Left hindlimb (tissue), 1 donor: ENCODE measurements at places on chromosomes 2 and 18.

DNA sequence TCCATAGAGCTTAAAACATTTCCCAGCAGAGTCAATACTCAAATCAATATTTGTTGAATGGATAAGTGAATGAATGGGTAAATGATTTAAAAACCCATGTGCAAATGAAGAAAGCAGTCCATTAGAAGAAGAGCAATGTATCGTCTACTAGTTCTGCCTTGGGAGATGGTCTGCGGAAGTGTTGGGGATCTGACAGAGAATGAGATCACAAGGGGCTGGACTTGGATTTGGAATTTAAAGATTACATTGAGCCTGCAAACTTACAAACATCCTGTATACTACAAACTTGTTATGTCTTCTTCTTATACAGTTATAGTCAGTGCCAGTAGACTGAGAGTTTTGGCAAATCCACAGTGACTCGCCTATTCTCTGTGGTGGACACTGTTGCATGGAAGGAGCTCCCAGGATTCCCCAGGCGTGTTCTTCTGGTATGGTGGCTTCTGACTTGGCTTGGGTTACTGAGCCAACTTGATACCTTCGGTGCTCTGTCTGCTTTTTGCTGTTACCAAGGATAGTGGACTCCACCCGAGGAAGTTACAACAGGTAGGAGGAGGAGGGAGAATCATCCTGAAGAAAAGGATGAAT lies 163.3 kb upstream of the SERPINE2 start:
- DNase-seq, result no peak

GRCh38 chr2:48727560-48727959 lies 28.0 kb downstream of the LHCGR start:
- DNase-seq, result no peak

GRCh38 chr2:41395692-41396091 lies 652.1 kb upstream of the PKDCC start:
- DNase-seq, result no peak

DNA sequence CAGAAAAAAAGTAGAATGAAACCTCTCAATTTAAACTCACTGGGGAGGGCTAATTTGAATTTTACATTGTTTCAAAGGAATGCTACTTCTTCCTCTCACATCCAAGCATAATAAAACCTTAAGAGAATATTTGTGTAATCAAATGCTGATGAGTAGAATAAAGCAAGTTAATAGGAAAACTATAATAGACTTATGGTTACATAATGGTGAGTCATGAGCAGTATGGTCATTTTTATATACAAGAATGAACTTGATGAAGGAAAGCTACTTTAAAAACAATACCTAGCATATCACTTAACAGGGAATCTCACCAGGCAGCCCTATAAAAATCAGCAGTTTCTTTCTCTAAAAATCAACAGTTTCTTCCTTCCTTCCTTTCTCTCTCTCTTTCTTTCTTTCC lies 80.3 kb downstream of the VSNL1 start:
- no peak for DNase-seq

DNA sequence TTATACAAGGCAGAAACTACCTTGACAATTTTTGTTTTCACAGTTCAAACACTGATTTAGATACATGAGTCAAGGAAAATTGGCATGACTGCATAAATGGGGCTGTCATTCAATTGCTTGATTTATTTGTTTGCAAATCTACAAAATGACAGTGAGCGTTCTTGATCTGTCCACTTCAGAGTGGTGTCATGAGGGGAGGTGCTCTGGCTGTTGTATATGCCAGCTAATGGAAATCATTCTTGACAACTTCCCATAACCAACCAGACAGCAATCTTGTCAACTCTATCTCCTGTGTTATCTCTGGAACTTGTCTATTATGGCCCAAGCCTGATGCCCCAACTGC lies 120.6 kb upstream of the UGP2 start:
- DNase-seq, result no peak

DNA sequence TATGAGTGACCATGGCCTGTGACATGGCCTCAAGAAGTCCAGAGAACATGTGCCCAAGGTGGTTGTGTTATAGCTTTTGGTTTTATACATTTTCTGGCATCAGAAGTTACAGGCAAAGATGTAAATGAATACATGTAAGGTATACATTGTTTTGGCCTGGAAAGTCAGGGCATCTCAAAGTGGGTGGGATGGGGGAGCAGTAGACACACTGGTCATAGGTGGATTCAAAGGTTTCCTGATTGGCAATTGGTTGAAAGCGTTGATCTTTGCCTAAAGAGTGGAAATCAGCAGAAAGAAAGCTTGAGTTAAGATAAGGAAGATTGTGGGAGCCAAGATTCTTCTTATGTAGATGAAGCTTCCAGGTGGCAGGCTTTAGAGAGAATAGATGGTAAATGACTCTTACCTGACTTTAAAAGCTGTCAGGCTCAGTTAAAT lies 62.1 kb upstream of the DYNAP start:
- DNase-seq, result no peak

DNA sequence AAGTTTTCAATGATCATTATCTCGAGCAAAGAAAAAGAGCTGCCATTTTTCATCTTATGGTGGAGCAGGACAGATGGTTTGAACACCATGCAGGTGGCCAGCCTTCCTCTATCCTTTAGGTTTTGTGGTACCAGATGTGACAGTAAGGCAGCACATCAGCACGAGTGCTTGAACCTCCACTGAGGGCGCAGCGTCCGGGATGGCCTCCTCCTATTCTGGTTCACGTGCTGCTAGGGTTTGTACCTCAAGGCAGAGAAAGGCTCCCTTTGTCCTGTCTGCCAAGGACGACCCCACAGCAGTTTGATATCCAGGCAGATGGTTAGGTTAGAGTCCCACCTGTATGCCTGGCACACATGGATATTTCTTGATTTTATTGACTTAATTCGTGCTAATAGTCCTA lies 50.2 kb downstream of the DCDC2C start:
- DNase-seq, result no peak

DNA sequence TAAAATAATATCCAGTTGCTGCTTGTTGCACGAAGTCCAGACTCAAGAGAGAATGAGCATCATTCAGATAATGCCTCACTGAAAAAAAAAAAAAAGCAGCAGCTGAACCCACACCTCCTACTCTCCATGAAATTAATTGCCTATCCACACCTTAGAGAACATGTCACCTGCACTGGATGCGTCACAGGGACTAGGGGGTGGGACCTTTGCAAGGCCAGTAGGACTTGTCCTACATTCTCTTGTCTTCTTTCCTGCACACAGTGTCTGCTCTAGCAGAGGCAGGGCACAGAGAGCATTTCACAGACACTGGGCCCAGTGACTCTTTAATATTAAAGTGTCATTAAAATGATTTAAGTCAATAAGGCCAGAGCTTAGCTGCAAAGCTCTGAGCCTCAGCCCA lies at the start of gene ABCA12:
Gene ABCA12, minus strand, starts transcription at position 148 of the 400 bp plus-strand sequence. CDS start 418 bp downstream, outside the sequence.
- DNase-seq, result no peak

GRCh38 chr18:66013969-66014368 lies 263.2 kb downstream of the CDH7 start:
- DNase-seq, result no peak

- peak; percentile 86 for DNase-seq
Observed at GRCh38 chr18:79484661-79485621, 89.2 kb downstream of the NFATC1 start.

- peak; percentile 71 for DNase-seq
Observed at GRCh38 chr2:192162392-192163042, 32.2 kb downstream of the TMEFF2 start.

DNA sequence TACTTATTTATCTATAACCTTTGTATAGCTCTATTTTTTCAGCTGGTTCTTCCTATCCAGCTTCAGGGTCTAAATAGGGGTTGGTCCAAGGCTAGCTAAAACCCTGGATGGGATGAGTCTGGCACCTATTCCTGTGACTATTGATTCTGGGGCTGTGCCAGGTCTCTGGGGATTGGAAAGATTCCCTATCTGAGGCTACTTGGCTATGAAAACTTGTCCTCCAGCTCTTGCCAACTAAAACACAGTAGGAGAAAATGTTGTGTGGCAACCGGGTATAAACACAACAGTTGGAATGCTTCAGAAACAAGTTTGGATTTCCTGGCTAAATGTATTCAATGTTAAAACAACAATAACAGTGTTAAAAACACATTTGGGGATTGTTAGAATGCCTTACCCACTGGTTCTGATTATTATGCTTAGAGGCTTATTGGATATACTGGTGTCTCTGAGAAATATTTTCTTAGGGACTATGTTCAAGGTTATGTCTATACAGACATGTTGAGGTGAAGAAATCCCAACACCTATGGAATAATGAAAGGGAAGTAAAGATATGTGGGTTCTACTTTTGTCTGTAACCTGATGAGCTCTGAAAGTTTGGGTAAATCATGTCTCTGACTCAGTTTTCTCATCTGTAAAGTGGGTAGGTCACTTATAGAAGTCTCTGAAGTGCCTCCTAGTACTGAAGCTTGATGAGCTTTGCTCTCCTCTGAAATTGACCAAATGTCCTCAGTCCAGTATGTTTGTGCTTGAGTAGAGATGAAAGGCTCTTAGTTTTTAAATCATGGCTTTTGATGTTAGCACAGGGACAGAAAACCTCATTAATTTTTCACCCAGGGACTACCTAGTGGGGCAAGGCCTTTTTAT lies 460.7 kb downstream of the MTX2 start:
- peak; percentile 63 for DNase-seq

- DNase-seq, result no peak
Observed at GRCh38 chr2:14011190-14011589, 621.3 kb upstream of the LRATD1 start.

DNA sequence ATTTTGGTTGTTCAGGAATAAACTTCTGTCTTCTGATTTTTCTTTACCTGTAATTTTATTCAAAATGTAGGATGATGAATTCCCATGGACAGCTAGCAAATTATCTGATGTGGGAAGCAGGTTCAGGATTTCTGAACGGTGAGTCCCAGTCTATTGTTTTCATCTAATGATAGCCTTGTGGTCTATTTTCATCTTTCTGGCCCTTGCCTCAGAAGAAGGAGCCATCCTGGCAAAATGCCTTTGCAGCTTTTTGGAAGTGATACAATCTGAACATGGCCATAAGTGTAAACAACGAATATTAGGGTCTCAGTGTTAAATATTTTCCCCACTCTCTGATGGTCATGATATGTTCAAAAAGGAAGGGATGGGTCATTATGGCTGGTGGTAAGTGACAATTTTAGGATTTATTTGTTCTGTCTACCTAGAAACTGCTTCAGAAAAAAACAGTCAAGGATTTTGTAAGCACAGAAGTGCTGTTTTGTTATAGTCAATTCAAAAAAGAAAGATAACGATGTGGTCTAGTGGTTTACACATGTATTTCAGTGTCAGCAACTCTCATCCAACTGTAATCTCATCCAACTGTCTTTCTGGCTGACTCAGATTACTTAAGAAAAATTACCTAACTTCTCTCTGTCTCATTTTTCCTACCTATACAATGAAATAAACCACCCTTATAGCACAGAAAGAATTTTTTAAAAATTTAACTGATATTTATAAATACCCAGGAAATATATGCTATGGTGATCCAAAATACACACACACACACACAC lies 272.6 kb upstream of the ERBB4 start:
- no peak for DNase-seq

DNA sequence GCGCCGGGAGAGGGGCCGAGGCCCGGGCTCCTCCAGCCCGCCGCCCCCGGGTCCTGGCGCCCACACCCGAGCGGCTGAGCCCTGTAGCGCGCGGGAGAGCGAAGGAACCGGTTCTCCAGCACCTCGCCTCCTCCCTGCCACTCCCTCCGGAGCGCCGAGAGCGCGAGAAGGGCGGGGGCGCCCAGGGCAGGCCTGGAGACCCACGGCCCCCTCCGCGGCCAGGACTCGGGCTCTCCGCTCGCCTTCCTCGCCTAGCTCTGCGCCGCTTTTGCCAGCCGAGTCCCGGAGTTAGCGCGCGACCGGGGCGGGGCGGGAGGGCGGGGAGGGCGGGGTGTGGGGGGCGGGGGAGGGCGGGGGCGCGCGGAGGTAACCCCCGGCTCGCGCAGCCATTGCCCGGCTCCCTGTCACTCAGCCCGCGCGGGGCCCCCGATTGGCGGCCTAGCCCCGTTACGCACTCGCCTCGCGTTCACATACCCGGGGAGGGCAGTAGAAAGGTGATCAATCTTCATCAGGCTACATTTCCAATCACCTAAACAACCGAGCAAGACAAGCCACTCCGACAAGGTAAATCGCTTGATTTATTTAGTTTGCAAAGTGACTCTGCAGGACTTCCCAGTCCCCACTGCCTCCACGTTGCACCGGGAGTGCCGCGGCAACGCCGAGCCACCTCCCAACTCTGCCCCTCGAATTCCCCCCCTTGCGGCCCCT lies at the start of gene OTX1:
Gene OTX1, plus strand, starts transcription at position 497 of the 708 bp plus-strand sequence. CDS start 2,161 bp downstream, outside the sequence.
- peak; percentile 50 for DNase-seq

GRCh38 chr2:84495539-84496146 lies 20.7 kb upstream of the DNAH6 start:
- no peak for DNase-seq

DNA sequence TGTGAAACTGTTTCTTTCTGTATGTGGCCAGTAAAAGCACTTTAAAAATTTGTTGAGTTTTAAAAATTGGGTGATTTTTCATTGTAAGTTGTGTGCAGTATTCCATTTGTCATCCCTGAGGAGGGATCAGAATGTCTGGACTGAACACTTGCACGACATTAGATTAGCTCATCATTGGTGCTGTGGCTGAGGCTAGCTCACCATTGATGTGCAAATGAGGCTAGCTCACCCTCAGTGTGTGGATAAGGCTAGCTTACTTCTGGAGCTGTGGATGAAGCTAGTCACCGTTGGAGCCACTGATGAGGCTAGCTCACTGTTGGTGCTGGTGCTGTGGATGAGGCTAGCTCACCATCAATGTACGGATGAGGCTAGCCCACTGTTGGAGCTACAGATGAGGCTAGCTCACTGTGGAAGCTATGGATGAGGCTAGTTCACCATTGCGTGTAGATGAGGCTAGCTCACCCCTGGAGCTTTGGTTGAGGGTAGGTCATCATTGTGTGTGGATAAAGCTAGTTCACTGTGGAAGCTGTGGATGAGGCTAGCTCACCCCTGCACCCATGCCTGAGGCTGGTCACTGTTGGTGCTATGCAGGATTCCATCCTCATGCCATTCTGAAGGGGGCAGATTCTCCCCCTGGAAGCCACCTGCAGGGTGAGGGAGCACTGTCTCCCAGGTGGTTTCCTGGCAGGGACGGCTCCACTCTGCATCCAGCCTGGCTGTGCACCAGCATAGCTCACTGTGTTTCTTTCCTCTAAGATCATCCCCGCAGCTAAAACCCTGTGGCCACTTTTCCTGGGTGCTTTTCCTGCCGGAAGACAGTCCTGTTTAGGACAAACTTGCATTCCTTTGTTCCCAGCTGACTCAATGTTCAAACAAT lies 101.1 kb downstream of the TWIST2 start:
- no peak for DNase-seq

DNA sequence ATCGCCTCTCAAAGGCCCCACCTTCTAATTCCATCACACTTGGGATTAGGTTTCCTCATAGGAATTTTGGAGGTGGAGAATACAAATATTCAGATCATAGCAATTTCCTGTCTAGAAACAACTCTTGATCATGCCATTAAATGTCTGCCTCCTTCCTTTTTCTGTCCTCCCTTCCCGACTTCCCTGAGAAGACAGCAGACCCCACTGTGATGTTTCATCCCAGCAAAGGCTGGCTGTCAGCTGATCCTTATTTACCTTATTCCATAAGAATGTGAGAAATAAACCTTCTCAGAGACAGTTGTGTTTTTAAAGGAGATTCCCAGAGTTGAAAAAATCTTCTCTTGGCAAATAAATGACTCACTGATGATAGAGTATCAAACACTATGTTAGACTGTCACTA lies 133.9 kb downstream of the TDRD15 start:
- DNase-seq, result no peak
